ENCODE measurements at places on chromosomes 12 and 14. TPM values are rescaled to one million over a fixed set of nuclear protein-coding genes. Genes with fewer than 3 reads are reported as not detected.

- no peak for DNase-seq
Measured at GRCh38 chr12:4584281-4584680, 22.3 kb downstream of the DYRK4 start.

DNA sequence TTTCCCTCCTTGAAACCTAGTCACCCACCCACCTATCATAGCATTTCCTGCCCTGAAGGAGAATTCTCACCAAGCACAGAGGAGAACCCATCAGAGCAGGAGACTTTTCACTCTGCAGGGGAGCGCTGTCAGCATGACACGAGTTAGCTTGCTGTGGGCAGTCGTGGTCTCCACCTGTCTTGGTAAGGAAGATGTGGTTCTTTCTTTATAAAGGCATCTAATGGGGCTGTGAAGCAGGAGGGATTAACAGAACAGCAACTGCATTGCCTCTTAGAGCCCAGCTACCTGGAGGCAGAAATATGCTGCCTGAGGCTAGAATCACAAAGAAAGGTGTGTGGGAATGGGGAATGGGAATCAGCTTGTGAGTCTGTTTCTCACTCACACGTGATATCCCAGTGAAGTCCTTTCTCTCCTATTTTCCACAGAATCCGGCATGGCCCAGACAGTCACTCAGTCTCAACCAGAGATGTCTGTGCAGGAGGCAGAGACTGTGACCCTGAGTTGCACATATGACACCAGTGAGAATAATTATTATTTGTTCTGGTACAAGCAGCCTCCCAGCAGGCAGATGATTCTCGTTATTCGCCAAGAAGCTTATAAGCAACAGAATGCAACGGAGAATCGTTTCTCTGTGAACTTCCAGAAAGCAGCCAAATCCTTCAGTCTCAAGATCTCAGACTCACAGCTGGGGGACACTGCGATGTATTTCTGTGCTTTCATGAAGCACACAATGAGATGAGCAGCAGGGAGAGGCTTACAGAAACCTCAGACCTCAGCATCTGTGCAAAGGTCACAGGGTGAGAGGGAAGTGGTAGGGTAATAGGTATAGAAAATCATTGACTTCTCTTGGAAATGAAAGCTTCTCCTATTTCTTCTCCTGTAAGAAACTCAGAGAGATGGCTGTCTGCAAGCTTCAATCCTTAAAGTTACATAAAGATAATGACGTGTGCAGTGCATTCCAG lies 316.9 kb downstream of the DAD1 start:
- DNase-seq: no peak

- DNase-seq: peak; percentile 18
Measured at GRCh38 chr14:96592591-96593386, 90.6 kb downstream of the PAPOLA start.

DNA sequence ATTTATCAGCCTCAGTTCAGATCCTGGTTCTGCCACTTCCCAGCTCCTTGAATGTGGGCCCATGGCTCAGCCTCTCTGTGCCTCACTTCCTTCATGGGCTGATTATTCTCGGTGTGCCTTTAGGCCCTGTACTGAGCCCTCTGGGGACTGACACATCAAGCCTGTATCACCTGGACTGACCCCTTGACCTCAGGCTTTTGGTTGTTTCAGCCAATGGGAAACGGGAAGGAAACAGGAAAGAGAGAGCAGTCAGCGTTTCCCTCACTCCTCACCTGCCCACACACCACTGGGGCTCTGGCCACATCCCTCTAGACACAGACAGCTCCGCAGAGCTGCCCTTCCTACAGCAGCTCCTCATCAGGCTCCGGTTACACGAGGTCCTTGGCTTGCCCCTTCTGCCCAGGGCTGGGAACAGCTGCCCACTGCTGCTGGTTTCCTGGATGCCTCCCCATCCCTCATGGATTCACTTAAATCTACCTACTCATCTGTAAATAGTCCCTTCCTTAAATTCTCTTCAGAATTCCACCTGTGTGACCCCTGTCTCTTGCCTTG lies 37.0 kb upstream of the ITPR2 start:
- no peak for DNase-seq

- no peak for DNase-seq
Measured at GRCh38 chr14:51209457-51209856, 30.6 kb upstream of the TMX1 start.

FAIM2 gene
- not detected for polyA plus RNA-seq

- DNase-seq: no peak
Measured at GRCh38 chr14:55306938-55307589, 35.8 kb downstream of the FBXO34 start.

- DNase-seq: no peak
Measured at GRCh38 chr12:124379938-124380754, 85.3 kb downstream of the RFLNA start.

C12orf54 gene
- not detected for polyA plus RNA-seq

VDR gene
- polyA plus RNA-seq: not detected

DNA sequence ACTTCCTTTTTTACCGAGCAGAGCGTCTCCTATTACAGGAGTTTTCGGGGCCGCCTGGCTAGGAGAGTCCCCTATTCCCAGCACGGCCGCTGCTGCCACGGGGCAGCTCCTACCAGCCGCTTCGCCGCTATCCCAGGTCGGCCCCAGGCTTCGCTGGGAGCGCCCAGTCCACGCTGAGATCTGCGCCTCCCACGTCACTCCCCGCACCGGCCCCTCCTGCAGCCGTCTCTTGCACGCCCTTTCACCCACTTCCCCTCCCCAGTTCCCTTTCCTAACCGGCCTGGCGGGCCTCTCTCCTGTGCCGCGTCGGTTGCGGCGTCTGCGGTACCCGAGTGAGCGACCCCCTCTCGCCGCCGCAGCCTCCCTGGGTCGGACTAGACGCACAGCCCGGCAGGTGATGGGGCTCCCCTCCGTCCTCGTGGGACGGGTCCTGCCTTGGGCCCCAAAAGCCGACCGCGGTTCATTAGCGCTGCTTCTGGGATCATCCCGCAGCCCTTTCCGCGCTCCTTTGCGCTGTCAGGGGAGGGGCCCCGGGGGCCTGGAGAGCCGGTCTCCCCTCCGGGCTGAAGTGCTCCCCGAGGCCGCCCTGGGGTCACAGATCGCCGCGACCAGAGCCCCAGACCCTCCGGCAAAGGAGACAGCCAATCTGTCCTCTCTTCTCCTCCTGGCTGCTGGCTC lies 1318.4 kb downstream of the TMEM121 start:
- DNase-seq: peak; percentile 88

GRCh38 chr14:94992046-94992445 lies 165.3 kb downstream of the DICER1 start:
- DNase-seq: no peak

OTX2 gene
- not detected for polyA plus RNA-seq

SLC8A3 gene
- not detected for polyA plus RNA-seq

GDF3 gene
- polyA plus RNA-seq: not detected

NOVA1 gene
- not detected for polyA plus RNA-seq

LRRC9 gene
- polyA plus RNA-seq: not detected

CHGA gene
- polyA plus RNA-seq: not detected

DNA sequence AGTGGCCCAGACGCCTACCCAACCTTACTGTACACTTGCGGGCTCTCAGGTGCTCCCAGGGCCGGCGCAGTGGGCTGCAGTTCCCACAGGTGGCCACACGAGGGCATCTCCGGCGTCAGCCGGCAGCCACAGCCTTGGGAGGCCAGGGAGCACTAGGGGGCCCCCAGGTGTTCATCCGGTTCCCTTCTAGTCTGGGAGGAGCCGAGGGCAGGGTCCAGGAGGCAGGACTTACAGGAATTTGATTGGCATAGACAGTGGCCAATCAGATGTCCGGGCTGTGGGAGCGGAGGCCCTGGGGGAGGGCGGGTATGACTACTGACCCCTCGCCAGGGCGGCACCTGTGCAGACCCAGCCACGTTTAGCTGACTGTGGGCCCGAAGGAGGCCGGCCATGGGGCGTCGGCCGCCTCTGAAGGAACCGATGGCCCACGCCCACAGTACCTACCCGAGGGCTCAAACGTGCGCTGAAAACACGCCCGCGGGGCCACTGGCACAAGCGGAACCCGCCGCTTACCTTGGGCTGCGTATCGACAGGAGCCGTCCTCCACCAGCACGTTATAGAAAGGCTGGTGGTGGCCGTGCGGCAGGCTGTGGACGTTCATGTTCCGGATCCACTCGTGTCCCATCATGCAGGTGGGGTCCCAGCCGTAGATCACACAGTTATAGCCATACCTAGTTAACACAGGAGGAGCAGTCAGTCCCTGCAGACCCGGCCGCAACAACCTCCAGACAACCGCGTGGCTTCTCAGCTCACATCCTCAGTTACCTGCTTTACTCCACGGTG lies 34.8 kb downstream of the FBXO21 start:
- peak; percentile 31 for DNase-seq

CLEC2D gene
- polyA plus RNA-seq: 467 TPM

- no peak for DNase-seq
Measured at GRCh38 chr12:12999271-12999958, 650 bp downstream of the HEBP1 start.

DNA sequence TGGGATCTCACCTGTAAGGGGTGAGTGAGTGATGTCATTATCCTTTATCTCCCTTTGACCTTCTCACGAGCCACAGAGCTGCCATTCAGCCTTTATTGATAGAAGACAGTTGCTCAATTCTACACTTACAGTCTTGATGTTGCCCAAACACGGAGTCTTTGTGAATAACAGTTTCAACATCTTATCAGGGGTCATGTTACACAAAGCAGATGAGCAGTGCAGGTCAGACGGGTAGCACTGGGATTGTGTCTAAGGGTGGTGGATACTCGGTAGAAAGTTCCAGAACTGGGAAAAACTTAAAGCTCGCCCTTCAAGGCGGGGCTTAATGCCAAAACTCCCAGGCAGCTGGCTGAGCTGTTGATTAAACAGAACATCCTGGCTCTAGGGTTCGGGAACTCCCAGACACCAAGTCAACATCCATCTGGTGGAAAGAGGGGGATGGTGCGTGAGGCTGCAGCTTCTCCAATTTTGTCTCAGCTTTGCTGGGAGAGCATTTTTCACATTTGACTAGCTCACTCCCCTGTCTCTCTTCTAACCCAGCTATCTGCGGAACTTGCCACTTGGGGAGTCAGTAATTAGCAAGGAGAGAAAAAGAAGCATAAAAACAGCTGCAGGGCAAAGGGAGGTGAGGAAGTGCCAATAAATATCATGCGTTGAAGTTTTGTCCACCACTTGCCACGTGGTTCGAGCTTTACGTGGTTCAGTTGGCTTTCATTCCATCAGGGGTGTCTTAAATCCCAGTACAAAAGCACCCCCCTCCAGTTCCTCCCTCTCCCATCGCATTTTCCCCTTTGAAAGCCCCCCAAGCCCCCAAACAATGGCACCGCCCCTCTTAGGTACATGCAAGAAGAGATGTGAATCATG lies 31.0 kb downstream of the FOXN4 start:
- DNase-seq: no peak

- no peak for DNase-seq
Measured at GRCh38 chr12:58033831-58034230, 92.5 kb downstream of the ATP23 start.

CLEC9A gene
- polyA plus RNA-seq: not detected

SLCO1A2 gene
- polyA plus RNA-seq: not detected

GRCh38 chr12:71645268-71645667 lies 18.4 kb downstream of the ZFC3H1 start:
- no peak for DNase-seq

GRCh38 chr14:59349258-59349701 lies 115.9 kb downstream of the GPR135 start:
- DNase-seq: no peak

DNA sequence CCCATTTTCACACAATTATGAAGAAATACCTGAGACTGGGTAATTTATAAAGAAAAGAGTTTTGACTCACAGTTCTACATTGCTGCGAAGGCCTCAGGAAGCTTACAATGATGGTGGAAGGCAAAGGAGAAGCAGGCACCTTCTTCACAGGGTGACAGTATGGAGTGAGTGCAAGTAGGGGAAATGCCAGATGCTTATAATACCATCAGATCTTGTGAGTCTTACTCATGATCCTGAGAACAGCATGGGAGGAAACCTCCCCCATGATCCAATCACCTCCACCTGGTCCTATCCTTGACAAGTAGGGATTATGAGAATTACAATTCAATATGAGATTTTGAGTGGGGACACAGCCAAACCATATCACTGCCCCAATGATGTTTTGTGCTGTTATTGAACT lies 189.3 kb upstream of the CRY1 start:
- DNase-seq: no peak

- DNase-seq: no peak
Measured at GRCh38 chr14:104865081-104865630, at the start of gene CEP170B. TSS of gene CEP170B (plus strand) at chr14:104865268. CDS start at chr14:104868451, 3,183 bp downstream.

PLEK2 gene
- polyA plus RNA-seq: not detected

GRCh38 chr14:95272057-95272456 lies 47.7 kb downstream of the CLMN start:
- DNase-seq: no peak

GRCh38 chr12:107447336-107447735 lies 238.3 kb upstream of the PWP1 start:
- DNase-seq: no peak

- DNase-seq: peak; percentile 43
Measured at GRCh38 chr14:77459072-77459723, 1.3 kb downstream of the AHSA1 start.

PSMD9 gene
- polyA plus RNA-seq: 72.7 TPM

GRCh38 chr14:92792885-92793284 lies 1.2 kb upstream of the GOLGA5 start:
- DNase-seq: no peak

GRCh38 chr12:91732086-91732485 lies 413.6 kb downstream of the BTG1 start:
- no peak for DNase-seq
